ENCODE measurements at places on chromosomes 2 and 18. TPM values are rescaled to one million over a fixed set of nuclear protein-coding genes. Genes with fewer than 3 reads are reported as not detected.

IL1A gene
- 0.90 TPM for total RNA-seq

NEB gene
- 0.41 TPM for total RNA-seq

LCT gene
- not detected for total RNA-seq

THAP4 gene
- total RNA-seq = 26.4 TPM

CCDC85A gene
- total RNA-seq = 0.45 TPM

RANBP2 gene
- 81.6 TPM for total RNA-seq

MOB4 gene
- total RNA-seq = 44.2 TPM

TLX2 gene
- not detected for total RNA-seq

YES1 gene
- 43.1 TPM for total RNA-seq

GRCh38 chr2:45134726-45135125 is 125.5 kb upstream of the SIX2 start:
- DNase-seq = peak; percentile 65

GRCh38 chr18:77082316-77082955 is 50.1 kb downstream of the MBP start:
- DNase-seq = no peak

- DNase-seq = no peak
Observed at GRCh38 chr2:72953976-72954375, 36.7 kb downstream of the EMX1 start.

DNA sequence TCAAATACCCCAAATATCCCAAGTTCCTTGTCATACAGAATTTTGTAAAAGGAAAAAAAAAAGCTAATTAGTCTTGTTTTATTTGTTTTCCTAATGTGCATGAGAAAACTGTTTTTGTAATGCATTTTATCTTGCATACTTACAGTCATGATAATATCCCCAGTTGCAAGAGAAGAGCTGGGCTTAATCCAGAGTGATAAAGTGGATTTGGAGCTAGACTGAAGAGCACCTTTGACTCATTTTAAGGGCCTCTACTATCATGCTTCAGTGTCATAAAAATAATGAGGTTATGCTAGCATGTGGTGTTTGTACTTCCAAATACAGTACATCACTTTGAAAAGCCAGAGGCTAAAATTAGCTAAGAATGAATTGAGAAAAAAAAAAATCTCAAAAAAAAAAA is 26.4 kb downstream of the ARHGAP15 start:
- no peak for DNase-seq

- DNase-seq = peak; percentile 97
Observed at GRCh38 chr18:55833543-55833942, 245.6 kb upstream of the TCF4 start.

DNA sequence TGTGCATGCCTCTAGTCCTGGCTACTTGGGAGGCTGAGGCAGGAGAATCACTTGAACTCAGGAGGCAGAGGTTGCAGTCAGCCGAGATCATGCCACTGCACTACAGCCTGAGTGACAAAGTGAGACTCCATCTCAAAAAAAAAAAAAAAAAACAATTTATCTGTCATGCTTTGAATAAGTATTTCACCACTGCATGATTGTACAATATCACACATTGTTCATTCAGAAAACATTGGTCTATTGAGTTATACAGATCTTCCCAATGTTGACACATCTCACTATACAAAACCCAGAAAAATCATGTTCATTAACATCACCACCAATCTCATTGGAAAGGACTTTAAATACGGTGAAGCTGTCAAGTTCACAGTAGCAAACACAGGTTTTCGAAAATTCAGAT is 46.8 kb upstream of the PPM1B start:
- no peak for DNase-seq

DNA sequence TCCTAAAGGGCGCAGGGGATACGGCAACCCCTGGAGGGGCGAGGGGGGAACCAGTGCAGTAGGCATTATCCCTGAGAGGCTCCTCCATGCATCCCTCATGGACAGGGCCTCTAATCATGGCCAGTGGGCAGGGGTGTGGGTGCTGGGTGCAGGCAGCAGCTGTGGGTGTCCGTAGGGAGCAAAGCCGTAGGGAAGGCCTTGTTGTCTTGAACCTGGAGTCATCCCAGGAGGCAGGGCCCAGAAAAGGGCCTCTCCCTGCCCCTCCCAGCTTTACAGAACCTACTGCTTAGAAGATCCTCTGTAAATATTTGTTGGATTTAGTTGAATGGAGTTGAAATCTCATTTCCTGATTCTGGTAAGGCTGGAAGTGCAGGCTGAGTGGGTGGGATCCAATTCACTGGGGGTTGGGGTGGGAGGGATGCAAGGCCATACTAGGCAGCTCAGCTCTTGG is 207.0 kb upstream of the HAAO start:
- DNase-seq = no peak

GRCh38 chr18:62735387-62735786 is 20.0 kb downstream of the PHLPP1 start:
- no peak for DNase-seq

- DNase-seq = peak; percentile 63
Observed at GRCh38 chr18:51621113-51621863, 423.8 kb upstream of the MEX3C start.

- DNase-seq = no peak
Observed at GRCh38 chr2:208047840-208048239, 22.5 kb upstream of the PLEKHM3 start.

- DNase-seq = no peak
Observed at GRCh38 chr2:236176417-236176816, 8.2 kb upstream of the GBX2 start.

GRCh38 chr2:236781933-236782816 is 212.6 kb downstream of the ACKR3 start:
- DNase-seq = no peak

DNA sequence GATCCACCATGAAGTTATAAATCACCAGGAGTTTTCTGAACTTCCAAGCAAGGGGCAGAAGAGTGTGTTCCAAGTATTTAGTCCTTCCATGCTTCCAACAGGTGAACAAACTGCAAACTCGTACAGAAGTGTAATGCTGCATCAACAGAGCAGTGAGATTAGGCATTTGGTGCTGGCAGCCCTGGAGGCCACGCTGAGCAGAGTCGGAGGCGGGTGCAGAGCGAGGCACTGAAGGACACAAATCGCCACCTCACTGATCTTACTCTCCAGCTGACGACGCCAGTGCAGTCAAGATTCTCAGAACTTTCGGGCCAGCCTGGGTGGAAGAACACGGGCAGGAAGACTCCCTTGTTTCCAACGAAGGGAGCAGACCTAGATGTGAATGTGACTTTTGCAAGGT is 39.2 kb downstream of the SERPINE2 start:
- no peak for DNase-seq

DNA sequence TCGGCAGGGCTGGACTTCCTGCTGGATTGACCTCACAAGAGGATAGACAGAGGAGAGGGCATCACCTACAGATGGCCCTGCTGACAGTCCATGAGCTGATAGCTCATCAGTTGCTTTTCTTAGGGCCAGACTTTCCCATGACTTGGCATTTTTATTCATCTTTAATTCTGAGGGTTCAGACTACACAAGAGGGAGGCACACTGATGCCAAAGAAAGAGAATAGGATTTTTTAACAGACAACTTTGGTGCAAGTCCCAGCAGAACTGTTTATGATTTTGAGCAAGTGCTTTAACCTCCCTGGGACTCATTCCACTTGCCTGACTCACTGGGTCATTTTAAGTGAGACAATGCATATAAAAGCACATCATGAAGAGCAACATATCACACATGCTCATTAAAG is 299.2 kb downstream of the INSIG2 start:
- DNase-seq = peak; percentile 89

DNA sequence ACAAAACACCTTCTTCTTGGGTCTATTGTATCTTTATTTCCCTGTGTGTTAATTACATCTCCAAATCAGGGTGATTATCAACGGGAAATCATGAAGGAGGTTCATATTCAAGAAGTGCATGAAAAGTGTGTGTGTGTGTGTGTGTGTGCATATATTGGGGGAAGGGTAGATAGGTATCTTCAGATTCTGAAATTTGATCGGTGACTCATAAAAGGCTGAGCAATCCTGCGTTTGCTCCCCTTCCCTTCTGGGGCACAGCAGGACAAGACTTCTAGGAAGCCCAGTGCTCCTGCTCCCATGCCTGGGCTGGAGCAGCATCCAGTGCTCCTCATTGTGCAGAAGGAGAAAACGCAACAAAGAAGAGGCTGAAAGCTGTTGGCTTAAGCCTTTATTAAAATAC is 25.8 kb downstream of the MC5R start:
- no peak for DNase-seq
